Stimulated activated CD4-positive, alpha-beta T cell treated with anti-CD3 and anti-CD28 coated beads, Interleukin-2, amount 100 ng/mL, for 4 hours (primary cell): ENCODE measurements at places on chromosomes 6 and 20.

- no peak for DNase-seq
Measured at GRCh38 chr6:76771059-76771634, 692.1 kb downstream of the HTR1B start.

DNA sequence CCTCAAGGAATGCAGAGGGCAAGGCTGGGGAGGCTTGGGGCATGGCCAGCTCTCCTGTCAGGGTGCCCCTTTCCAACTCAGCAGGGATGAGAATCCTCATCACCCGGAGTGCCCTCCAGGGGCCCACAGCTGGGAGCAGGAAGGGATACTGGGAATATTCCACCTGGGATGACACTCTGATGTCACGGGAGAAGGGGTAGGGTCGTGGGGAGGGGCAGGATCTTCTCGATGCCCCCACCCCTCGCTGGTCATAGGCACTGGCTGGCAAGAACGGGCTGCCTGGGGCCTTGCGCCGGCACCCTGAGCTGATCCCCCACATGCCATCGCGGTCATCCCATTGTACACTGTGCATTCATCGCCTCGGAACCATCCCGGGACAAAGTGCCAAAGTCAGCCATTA lies 10.6 kb upstream of the NXT1 start:
- no peak for DNase-seq

DNA sequence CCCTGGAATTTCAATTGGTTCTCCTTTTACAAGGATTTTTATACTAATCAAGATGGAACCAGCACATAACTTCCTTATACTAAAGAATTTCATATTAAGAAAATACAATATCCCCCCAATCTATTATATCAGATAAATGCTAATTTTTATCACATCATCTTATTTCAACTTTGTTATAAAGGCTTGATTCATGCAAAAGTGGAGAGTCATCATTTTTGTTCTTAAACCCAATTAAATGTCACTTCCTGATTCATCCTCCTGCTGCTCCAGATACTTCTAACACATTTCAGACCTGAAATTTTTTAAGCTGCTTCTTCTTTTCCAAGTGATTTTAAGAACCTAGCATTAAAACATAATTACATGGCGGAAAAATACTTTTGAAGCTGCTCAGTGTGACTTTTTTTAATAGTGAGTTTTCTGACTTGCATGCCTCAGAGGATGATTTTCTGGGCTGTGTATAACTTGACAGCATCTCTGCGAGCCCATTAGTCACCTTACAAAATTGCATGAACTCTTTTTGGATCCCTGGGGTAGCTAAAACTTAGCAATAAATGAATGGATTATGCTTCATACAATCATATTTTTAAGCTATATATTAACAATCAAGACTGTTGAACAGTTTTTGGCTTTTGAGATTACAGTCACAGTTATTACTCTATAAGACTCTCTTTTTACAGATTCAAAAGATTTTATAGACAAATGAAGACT lies 134.1 kb downstream of the ELOVL4 start:
- no peak for DNase-seq

DNA sequence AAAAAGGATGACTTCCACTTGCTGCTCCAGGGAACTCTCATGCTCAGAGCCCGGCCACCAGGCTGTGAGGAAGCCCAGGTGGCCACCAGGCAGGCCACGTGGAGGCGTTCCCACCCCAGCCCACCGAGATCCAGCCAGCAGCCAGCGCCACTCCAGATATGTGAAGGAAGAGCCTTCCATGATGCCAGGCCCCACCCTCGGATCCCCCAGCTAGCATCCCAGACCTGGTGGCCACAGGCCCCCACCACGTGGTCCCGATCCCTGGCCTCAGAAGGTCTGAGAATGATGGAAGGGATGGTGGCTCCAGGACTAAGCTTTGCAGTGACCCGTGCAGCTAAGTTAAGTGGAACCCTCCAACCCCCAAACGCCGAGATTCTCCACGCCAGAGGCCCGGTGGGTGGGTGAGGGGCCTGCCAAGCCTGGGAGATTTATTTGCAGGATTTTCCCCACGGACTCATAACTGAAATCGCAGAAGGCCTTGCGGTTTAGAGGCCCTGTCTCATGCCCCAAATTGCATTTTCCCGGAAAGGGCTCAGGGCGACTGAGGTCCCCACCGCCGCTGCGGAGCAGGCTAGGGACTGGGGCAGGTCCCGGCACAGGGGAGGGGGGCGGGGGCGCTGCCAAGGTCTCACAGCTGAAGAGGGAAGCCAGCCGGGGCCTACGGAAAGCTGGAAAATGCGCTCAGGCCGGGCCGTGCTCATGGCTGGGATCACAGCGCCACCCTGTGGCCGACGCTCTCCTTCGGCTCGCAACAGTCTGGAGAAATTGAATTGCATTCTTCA lies 31.1 kb upstream of the CST7 start:
- DNase-seq = peak; percentile 6

DNA sequence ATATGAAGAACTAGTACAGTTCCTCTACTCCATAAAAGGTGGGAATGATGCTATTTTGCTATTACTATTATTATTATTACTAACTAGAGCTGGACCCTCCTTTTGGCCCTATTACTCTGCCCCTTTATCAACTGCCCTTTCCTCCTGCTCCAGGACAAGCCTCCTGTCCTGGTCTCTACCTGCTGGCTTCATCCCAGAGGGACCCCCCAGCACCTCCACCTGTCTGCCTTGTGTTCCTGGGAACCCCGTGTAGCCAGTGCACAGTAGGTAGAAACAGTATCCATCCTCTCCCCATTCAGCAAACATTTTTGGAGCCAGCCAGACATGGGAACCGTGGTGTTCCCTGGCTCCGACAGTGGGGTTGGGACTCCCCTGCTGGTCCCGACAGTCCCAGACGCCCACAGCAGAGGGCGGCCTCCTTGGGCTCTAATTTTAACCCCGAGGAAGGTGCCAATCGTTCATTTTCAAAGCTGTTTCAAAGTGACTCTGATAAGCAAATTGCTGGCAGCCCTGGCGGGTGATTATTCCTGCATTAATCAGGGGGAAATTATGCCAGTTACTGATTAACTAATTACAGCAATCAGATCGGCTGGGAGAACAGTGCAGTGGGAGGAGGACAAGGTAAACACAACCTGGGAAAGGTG lies 44.2 kb upstream of the MDGA1 start:
- no peak for DNase-seq

GRCh38 chr20:34305333-34306230 lies 2.4 kb upstream of the AHCY start:
- no peak for DNase-seq

DNA sequence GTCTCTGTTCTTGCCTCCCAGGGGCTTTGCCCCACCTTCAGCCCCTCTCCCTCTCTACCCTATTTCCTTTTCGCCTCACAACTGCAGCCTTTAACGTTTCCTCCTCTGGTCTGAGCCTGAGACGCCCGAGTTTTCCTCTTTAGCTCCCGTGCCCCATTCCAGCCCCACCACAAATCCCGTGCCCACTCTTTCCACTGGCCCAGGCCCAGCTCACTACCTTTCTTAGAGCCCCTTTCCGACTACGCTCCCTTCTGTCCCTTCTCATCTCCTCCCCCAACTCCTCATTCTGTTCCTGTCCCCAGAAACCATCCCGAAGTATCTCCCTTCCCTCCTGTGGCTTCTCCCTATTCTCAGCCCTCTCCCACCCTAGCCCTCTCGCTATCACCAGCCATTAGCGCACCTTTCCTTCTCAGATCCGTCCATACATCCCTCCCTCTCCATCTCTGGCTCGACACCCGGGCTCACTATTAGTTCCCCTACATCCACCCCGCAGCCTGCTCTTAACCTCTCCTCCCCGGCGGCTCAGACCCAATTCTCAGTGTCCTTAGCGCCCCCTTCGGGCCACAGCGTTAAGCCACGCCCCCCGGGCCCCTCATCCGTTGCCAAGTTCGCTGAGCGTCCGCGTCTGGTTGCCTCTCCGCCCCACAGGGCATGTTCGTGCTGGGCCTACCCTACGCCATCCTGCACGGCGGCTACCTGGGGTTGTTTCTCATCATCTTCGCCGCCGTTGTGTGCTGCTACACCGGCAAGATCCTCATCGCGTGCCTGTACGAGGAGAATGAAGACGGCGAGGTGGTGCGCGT lies 2.7 kb downstream of the SLC32A1 start:
- peak; percentile 31 for DNase-seq

- DNase-seq = no peak
Measured at GRCh38 chr6:26064619-26065257, 22.5 kb upstream of the HFE start.

DNA sequence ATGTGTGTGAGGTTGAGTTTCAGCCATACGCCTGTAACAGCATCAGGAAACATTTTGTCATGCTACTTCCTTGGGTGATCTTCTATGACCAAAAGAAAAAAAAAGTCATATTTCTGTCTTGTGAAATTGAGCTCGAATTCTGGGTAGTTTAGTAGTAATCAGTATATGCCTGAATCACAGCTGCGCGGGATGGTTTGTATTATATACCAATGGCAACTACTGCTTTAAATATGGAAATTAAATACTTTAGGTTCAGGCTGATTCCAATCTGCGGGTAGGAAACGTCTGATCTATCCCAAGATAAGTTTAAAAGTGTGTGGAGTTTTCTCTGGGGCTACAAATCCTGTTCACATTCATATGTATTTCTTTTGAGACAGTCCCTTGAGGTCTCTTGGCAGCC lies 115.6 kb upstream of the FERMT1 start:
- DNase-seq = no peak

- DNase-seq = no peak
Measured at GRCh38 chr6:165081944-165082532, 227.4 kb downstream of the C6orf118 start.

DNA sequence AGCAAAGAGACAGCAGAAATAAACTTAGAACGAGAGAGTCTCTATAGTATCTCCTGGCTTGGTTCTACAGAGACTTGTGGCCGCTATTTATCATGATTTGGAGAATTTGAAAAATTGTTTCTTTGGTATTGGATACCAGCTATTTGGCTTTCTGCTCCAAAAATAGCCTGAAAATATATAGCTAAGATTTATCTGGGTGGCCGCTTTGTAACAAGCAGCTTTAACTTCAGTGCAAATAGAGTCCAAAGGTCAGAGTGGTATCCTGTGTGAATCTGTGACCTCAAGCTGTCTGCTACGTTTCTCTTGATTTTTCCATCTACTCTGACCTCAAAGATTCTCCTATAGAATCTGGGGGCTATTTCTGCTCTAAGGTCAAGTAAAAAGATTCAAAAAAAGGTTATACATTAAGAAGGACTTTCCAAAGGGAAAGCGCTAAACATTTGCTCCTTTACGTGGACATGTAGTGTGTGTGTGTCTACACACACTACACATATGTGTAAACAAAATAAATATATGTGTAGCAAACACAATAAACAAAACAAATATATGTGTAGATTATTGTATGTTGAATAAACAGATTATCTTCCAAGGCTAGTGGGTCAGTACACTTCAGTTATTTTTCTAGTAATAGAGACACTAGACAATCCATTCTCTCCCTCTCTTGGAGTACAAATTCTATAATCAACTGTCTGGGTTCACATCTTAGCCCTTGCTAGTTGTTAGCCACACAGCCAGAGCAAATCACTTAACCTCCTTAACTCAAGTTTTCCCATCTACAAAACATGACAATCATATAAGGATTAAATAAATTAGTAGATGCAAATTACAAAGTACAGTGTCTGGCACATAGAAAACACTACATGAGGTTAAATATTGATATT lies 40.8 kb downstream of the CHD6 start:
- no peak for DNase-seq

DNA sequence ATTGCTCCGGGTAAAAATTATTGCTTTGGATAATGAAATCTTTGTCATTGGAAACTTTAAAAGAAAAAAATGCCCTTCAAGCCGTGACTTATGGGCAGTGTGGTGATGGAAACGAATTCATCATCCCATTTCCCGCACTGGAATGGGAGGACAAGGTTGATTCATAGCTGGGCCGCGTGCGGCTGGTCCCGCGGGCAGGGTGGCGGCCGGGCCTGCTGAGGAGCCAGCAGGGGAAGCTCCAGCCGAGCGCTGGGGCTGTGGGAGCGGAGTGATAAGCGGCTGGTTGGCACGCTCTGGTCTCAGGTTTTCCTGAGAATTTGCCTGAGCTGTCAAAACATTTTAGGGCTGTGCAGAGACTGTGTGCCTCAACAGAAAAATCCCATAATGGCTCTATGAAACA lies 351.7 kb downstream of the CDC5L start:
- no peak for DNase-seq

- no peak for DNase-seq
Measured at GRCh38 chr6:158383542-158383941, 71.3 kb downstream of the TULP4 start.

GRCh38 chr6:118844915-118845314 lies 49.0 kb upstream of the ASF1A start:
- DNase-seq = no peak

DNA sequence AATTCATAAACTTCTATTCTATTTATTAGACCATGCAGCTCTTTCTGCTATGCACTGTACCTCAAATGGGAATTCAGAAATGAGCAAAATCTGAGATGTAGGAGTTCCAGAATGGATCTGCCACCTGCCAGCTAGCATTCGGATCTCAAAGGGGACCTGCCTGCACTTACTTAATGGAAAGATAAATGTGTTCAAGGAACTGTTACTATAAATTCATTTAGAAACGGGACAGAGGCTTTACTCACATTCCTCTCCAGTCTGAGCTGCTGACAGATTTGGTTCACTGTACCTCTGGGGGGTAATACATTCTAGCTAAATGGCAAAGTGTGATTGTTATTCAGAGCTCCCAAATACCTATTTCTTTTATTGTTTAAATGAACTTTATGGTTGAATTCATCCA lies 384.1 kb downstream of the GRIK2 start:
- DNase-seq = no peak

- DNase-seq = no peak
Measured at GRCh38 chr6:33604941-33605854, 15.9 kb upstream of the ITPR3 start.

DNA sequence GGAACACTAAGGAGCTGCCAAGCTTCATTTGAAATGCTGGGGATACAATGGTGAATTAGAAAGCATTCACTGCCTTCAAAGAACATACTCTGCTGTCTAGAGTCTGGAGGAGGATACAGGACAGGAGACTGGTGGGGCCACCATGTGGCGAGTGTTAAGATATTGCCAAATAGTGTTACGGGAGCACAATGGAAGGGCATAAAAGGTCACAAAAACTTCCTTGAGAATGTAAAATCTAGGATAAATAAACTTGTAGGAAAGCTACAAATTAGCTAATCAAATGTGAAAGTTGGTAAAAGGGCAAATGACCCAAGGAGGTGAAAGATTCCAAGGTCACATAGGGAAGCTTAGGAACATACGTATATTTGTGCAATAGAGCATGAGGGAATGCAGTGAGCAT lies 271.7 kb downstream of the RFPL4B start:
- DNase-seq = no peak

GRCh38 chr20:4027590-4028265 lies 12.4 kb upstream of the RNF24 start:
- DNase-seq = no peak
